ENCODE measurements at places on chromosomes 1 and 21.
A peak's percentile ranks its signal among the peaks of the same experiment; 100 is the strongest.

DNA sequence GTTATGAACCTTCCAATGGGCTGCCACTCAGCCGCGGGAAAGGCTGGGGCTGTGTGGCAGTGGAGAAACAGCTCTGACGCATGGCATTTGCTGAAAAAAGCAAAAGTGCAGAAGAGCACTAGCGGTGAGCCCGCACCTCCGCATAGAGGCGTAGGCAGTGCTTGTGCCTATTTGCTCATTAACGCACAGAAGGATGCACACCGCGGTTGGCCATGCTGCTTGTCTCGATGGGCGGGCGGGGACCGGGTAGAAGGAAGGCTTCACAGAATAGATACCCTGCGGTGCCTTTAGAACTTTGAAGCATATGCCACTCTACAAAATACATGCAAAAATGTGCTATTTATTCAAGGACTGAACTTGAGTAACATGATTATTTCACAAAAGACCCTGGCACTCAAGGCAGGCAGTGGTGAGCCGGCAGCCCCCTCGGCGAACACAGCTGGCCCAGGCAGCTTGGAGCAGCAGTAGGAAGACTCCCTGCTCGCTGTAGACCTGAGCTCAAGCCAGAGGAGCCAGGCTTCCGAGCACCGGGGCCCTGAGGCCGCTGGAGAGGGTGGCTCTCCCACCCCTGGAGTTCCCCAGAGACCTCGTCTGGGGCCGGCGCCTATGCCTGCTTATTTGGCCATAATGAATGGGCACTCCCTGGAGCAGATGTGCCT is 71.5 kb downstream of the SIK1 start:
- DNase-seq = no peak

DNA sequence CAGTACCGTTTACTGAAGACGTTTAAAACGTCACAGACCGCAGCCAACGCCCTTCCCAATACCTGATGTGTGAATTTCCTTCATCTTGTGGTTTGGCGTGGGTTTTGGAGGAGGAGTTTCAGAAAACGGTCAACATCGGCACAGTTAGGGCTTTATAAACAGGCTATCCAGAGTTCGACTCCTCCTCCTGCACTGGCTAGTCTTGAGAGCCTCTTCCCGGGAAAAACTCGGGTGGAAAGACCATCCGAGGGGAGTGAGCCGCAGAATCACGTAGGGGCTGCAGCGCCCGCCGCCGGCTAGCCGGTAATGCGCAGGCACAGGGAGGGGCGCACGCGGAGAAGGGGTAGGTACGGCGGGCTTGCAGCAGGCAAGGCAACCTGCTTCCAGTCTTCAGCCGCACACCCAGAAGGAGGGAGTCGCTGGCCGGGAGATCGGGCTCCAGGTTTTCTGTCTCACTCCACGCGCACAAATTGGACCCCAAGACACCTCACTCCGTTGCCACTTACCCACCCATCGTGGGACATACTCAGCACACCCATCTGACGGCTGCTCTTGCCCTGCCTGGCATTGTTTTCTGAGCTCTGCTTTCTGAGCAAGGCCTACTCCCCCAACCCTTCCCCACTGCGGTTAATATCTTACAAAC is 25.4 kb downstream of the SLC19A2 start:
- no peak for DNase-seq

DNA sequence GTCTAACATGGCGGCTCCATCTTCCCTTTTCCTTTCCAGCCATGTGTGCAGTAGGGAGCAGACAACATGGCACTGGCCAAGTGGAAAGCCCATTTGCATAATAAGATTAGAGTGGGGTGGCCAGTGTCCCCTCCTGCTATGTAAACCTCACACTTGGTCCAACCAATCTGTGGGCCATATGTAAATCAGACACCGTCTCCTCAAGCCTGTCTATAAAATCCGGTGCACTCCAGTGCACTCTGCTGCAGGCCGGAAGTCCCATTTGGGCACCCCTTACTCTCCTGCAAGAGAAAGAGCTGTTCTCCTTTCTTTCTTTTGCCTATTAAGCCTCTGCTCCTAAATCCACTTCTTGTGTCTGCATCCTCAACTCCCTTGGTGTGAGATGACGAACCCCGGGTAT is 44.1 kb downstream of the OLFML3 start:
- no peak for DNase-seq

GRCh38 chr1:98176936-98177335 is 256.1 kb upstream of the DPYD start:
- DNase-seq = no peak

- no peak for DNase-seq
Observed at GRCh38 chr1:82901118-82901517, 1097.8 kb downstream of the TTLL7 start.

DNA sequence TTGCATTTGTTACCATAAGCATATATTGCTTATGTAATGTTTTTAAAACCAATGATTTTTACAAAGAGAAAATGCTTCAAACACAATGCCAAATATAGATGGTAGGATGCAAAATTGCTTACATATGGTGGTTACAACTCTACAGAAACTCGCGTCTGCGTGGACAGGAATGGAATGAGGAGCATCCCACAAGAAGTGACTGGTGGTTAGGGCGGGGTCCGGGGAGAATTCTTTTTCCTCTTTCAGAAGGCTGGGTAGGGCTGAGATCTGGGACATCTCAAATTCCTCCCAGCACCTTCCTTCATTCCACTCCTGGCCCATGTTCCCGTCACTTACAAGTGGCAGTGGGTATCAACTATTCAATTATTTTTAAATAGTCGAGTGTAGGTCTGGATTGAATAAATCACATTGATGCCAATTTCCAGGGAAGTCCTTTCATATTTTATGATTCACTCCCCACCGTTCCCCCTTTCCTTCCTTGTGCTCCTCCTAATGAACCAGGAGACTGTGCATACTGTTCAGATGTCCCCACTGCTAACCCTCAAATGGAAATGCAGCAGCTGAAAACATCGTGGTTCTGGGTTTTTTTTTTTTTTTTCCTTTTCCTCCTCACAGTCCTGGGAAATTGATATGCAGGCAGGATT is 174.5 kb upstream of the POU3F1 start:
- DNase-seq = no peak

GRCh38 chr1:76371941-76372340 is 297.4 kb downstream of the ST6GALNAC3 start:
- no peak for DNase-seq

DNA sequence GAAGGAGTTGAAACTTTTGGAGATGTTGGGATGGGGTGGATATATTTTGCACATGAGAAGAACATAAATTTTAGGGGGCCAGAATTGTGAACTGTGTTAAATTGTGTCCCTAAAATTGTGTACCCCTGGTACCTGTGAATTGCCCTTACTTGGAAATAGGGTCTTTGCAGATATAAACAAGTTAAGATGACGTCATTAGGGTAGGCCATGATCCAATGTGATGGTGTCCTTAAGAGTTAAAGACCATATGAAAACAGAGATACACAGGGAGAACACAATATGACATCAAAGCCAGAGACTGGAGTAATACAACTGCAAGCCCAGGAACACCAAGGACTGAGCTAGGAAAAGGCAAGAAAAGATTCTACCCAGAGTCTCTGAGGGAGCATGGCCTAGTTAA is 24.0 kb downstream of the SCMH1 start:
- no peak for DNase-seq

DNA sequence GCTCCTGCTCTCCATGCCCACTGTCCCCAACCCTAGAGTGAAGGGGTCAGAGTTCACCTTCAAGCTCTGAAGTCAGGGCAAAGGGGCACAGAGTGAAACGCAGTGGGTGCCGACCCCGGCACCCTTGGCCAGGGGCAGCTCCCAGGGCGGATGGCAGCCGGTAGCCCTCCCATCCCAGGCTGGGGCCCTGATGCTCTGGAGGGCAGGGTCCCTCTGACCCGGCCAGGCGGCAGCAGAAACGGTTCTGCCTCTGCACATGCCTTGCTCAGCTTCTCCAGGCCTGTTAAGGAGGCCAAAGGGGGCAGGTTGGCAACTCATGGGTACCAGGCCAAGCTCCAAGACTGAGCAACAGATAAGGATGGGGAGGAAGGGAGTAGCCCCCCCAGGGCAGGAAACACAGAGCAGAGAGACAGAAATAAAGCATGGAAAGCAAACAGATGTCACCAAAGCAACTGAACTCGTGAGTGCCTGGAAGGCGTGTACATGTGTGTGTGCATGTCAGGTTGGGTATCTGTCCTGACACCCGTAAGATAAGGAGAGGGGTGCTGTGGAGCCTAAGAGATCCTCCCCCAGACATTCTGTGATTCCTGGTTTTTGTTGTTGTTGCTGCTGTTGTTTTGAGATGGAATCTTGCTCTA is 112.3 kb upstream of the IFFO2 start:
- peak; percentile 12 for DNase-seq

- peak; percentile 48 for DNase-seq
Observed at GRCh38 chr1:110102081-110102480, 10.2 kb upstream of the UBL4B start.

- DNase-seq = peak; percentile 57
Observed at GRCh38 chr1:70509996-70510876, 99.2 kb downstream of the CTH start.

- no peak for DNase-seq
Observed at GRCh38 chr1:210691039-210691610, 362.4 kb downstream of the HHAT start.

DNA sequence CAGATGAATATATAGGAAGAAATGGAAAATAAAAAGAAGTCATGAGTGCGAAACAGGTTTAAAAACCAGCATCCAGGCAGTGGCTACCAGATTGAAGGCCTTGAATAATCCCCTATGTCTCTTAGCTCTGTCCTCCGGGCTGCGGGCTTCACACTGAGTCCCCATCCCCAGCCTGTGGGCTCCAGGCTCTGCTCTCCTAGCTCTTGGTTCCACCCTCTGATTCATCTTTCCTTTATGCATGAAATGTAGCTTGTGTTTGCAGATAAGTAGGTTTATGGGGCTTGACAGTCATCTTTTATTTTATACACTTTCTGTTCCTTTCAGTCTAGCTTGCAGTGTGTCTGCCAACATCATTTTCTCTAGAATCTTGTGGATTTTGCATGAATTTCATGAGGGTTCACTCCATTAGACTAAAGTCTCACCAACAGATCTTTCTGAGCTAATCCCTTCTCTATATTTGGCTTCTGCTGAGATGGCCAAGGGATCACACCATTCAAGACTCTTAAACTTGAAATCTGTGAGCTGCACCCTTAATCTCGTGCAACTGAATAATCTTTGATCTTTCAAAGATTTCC is 174.5 kb downstream of the PLPPR4 start:
- no peak for DNase-seq

- no peak for DNase-seq
Observed at GRCh38 chr1:224761245-224761644, 145.1 kb downstream of the CNIH3 start.

GRCh38 chr1:41702771-41703170 is 216.0 kb downstream of the HIVEP3 start:
- DNase-seq = no peak

DNA sequence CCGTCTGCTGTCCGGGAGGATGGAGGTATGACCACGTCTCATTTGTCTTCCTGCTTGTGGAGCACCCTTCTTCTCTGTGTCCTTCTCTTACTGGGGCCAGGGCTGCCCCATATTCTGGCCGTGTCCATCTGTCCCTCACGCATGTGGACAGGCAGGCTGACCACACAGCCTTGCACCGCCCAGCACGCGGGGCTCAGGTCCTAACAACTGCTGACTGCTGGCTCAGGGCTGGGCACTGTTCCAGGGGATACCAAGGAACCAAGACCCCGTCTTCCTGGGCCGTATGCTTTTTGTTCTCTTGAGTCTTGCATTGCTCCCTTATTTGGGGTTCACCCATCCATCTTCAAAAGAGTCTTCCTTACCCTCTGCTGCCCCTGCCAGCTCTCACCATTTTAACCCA is 17.5 kb upstream of the SPSB1 start:
- DNase-seq = no peak

- no peak for DNase-seq
Observed at GRCh38 chr1:15328351-15329103, 81.2 kb upstream of the EFHD2 start.

GRCh38 chr1:113946678-113947387 is 17.7 kb downstream of the HIPK1 start:
- no peak for DNase-seq

GRCh38 chr1:241622669-241623068 is 17.5 kb downstream of the CHML start:
- DNase-seq = no peak

DNA sequence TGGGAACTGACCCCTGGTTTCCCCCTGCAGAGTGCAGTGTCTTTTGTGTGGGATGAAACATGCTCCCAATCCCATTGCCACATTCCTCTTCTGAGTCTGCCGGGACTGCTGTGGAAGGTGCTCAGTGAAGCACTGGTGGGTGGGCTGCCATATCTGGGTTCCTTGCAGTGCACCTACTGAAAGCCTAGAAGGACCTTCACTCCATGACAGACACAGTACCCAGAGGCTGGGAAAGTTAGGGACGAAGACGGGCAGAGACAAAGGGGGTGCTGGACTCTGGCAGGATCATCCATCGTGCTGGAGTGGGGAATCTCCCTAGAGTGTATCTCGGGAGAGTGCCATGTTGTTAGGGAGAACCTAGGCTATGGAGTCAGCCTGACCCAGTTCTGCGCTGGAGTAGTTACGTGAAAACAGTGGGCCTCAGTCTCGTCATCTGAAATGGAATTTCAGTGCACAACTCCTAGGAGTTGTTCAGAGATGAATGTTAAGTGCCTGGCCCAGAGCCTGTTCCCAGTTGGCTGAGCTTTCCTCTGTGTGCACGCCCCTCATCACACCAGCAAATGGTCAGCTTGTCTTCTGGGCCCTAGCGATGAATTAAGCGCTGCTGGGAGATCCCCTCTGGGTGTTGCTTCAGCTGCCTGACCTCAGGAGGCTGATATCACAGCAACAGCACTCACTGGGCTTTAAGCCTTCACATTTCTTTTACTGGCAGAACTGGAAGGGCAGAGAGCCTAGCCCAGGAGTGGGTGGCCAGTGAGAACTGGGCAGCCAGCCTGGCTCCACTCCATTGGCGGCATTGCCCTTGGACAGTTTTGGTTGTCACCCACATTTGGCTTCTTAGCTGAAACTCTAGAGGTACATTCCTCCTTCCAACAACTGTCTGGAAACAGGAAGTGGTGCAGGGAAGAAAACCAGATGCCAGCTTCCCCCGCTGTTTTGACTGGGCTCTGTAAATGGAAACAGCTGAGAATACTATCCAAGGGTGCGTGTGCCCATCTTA is 479.8 kb upstream of the VAMP3 start:
- no peak for DNase-seq

- DNase-seq = no peak
Observed at GRCh38 chr1:86641318-86641717, 63.1 kb upstream of the SH3GLB1 start.

- no peak for DNase-seq
Observed at GRCh38 chr1:242800521-242800920, 276.0 kb upstream of the PLD5 start.

DNA sequence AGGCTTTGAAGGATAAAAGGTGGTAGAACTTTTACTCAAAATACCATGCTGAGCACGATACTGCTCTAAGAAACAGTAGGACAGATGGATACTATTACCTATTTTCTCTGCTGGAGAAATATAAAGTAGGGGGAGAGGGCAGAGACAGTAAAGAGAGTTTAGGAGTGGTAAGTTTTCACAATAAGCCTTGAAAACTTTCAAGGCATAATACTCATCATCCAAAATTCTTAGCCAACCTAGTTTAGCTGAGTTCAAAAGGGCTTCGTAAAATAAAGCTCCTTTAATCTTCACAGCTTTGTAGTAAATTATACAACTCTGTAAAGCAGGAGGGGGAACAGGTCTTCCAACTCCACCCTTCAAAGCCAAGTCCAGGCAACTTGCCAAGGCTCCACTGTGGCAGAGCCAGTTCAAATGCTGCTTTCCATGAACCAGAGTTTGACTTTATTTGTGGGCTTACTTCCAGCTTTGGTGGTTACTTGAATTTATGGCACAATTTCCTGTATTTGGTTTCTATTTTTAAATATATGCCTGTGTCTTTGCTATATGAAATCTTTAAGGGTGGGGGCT is 15.5 kb downstream of the TEX38 start:
- DNase-seq = no peak

- DNase-seq = no peak
Observed at GRCh38 chr1:30962609-30963508, 54.3 kb upstream of the SDC3 start.
